ENCODE measurements at places on chromosomes 4 and X.

DNA sequence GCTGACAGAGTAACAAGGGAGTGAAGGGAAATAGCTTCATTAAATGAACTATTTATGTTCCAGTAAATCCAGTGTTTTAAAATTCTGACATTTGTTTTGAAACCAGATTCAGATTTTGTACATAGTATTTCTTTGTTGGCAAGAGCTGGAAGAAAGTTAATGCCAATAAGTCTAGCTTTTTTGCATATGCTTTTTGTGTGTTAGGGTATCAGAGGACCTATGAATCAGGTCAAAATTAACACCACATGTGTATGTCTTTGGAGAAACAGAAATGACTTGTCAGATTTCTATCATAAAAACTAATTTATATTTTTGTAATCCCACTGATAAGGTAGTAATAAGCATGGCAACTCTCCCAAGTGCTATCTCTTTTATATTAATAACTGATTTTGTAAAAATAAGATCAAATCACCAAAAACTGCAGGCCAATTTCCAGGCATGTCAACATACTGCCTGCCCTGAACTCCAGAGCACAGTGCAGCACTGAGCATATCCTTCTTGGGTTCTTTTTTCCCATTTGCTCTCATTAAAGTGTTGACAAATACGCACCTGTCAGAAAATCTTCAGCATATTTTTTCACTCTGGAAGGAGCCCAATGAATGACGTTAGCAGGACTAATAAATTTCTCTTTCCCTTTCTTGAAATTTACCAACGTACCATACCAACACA, 65.5 kb downstream of the SH3RF1 start:
- DNase-seq, result no peak

DNA sequence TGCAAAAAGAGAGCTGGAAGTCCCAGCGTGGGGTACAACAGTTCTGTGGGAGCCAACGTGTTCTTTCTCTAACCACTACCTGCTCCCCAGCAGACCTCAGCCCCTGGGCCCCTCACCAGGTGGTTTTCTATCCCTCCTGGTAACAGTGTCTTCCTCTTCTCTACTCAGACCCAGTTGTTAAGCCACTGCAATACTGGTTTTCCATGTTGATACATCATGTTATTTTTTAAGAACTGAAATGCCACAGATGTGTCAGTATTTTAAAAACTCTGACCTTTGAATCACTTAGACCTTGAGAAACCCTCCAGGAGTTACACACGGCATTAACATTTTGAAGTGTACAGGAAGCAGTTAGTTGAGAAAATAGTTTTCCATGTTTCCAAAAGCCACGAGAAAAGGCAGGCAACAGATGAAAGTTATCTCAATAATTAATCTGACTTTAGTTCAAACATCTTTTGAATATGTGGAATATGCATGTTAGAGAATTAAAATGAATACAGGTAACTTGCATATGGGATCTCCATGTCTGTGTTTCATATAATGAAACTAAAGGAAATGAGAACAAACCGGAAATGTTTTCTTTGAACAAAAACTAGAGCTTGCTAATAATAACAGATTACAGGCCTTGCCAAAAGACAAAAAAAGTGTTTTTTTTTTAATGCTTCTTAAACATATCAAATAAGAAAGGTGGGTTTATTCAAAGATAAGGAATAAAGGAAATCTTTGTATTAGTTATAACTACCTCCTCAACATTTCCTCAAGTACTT, 108.8 kb downstream of the ZNF827 start:
- no peak for DNase-seq

- DNase-seq, result no peak
These were observed 106.2 kb downstream of the ALPK1 start for GRCh38 chr4:112403101-112403945.

DNA sequence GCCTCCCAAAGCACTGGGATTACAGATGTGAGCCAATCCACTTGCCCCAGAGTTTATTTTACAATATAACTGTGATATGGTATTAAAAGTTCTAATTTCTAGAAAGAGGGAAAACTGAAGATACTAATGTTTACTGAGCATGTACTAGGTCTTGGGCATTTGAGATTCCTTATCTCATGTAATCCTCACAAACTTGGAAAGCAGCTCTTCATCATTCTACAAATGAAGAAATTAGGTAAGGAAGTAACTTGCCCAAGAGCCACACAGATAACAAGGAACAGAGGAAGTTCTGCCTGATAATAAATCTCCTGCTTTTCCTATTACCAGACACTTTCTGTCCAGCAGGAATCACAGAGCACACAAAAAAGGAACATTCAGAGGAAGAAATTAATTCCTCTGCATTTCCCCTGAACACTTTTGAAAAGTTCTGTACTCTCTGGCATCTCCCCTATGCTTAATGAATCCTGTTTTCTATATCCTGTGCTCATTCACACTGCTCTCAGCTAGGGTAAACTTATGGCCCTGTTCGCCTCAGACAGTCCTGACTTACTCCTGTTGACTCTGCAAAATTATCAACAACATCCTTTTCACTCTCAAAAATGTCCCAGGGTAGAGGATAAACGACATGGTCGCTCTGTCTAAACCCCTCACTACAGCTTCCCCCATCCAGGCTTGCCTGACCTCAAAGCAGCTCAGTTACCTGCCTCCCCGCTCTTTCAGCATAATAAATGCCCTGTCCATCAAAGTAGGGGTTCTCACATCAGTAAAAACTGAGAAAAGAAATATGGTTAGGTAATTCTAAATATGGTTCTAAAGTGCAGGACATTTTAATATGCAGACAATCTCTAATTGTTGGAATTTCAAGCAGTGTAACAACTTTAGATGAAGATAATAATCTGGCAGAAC, 13.6 kb downstream of the SH3RF1 start:
- DNase-seq, result no peak

DNA sequence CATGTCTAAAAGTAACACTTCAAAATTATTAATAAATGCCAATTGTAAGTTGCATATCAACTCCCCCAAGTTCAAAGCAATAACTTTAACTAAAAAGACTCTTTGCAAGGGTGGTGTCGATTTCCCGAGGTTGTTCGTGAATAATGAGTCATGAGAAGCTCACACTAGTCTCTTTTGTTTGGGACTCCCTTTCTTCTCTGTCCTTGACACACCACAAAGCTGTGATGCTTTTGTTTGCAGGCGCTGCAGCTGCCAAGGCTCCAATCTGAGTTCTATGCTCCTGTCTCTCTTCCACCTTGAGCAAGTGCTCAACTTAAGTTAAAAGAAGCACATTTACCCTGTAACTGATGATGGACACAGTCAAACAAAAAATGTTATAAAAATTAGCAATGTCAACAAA, 65.9 kb downstream of the FAT1 start:
- DNase-seq, result no peak
